ENCODE measurements at places on chromosomes 5 and 9.

DNA sequence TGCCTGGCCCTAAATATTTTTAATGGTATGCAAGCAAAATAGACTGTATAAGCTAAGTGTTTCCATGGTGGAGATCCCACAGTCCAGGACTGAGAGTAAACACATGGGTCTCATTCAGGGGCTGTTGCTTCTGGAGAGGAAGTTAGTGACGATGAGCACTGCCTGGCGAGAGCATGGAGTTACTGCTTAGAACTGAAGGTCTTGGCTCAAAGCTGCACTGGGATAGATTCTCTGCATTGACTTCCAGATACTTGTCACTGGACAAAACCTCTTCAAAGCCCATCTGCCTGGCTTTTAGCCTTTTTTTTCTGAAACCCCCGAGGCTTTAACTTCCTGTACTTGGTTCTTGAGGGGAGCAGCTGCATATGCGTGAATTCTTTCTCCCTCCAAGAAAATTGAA lies 39.2 kb downstream of the GPR107 start:
- DNase-seq, result no peak

GRCh38 chr5:120769312-120769872 lies 305.3 kb downstream of the PRR16 start:
- no peak for DNase-seq

GRCh38 chr5:14445576-14446290 lies 135.9 kb upstream of the OTULINL start:
- no peak for DNase-seq

DNA sequence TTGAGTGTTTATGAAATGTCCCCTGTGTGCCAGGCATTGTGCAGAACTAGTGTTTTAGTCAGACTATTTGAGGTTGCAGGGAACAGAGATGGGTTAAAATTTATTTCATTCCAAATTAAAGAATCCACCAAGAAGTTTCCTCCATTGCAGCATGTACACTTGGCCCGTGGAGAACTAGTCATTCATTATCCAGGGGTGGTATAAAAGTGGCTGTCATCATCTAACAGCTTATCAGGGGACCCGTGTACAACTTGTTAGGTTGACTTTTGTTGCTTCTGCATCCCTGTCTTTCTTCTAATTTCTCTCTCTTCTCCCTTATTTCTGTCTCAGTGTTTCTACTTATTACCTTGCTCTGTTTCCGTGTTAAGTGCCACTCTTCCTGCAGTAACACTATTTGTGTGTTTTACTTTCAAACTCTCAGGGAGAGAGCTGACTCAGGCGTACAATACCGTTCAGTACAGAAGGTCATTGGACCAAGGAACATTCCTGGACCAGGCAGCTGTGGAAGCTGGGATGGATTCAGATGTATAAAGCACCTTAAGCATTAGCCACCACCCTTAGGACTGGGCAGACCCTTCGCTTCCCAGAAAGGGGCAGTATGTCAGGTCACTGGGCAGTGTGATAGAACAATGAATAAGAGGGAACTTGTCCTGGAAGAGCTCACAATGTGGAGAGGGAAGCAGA lies 36.1 kb downstream of the MAP3K1 start:
- DNase-seq, result no peak

GRCh38 chr5:42557689-42558088 lies 134.4 kb downstream of the GHR start:
- no peak for DNase-seq

DNA sequence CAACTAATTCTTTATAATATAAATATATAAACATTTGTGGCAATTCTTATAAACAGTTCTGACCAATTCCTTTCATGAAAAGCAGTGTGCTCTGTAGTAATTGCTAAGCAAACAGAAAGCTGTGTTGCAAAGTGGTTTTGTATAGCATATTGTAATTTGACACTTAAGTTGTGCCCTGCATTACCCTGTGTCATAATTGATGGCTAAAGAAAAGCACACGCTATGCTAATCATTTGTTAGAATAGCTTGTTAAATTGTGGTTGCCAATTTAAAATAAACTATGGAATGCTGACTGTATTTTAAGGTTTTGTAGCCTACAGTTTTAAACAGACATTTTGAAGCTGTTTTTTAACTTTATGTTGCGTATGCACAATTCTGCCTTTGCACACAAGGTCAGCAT lies 140.0 kb downstream of the PBX3 start:
- DNase-seq, result no peak

DNA sequence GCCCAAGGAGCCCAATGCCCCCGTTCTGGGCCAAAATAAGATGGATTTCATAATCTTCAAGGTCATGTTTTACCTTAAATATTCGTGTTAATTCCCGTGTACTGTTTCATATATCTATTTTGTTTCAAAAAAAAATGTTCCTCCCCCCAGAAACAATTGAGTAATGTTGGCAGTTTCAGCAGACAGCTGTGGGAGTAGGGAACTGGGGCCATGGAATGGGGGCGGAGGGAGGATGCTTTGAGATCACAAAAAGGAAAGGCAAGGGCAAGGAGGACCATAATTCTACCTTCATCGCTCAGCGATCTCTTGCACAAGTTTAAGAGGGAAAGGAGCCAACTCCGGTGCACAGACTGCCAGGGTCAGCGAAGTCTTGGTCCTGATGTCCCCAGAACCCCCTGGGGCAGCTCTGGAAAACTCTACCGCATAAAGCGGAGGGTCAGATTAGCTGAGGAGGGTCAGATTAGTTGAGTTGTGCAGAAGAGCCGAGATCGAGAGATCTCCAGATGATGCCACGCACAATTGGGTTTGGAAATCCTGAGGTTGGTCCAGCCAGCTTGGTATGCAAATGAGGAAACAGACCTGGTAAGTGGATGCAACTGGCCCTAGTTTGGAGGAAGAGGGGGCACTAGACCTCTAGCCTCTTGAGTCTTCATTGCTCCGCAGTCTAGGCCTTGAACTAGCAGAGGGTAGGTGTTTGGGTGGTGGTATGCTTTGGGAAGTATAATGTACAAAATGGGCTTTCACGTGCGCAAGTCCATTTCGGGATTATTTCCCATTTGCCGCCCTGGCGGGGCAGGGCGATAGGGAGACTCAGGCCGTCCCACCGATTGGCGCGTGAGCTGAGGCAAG lies 24.0 kb downstream of the CDKN2A start:
- no peak for DNase-seq

DNA sequence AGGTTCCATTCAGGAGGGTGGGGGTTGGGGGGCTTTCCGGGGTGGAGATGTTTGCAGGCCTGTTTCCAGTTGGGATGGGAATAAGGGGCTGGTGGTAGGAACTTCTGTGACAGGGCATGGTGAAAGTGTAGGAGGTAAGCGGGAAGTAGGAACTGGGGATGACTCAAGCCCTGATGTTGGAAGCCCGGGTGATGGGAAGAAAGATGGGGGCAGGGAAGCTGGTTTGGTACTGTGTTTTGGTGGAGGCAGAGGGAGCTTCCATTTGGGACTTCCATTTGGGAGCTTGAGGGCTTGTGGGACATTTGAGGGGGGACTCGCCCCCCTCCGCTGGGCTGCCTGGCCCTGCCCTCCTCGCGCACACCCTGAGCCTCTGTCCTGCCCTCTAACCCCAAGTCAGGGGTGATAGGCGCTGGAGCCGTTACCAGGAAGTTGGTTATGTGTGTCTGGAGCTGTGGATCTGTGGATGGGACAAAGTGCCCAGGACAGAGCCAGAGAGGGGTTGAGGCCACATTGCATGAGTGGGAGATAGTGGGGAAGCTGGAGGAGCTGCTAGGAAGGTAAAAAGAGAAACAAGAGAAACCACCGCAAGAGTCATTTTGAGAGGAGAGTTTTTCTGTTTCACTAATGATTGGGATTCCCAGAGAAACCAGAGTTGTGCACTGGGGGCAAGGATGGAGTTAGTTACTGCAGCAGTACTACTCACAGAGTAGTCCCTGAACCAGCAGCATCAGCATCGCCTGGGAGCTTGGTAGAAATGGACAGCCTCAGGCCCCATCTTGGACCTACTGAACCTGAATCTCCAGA lies 6.6 kb downstream of the RGS14 start:
- DNase-seq, result peak; percentile 36

GRCh38 chr9:117927354-117927753 lies 223.2 kb downstream of the TLR4 start:
- no peak for DNase-seq

GRCh38 chr5:68315679-68316271 lies 100.2 kb downstream of the PIK3R1 start:
- DNase-seq, result peak; percentile 21

GRCh38 chr9:99051406-99051805 lies 53.5 kb upstream of the TGFBR1 start:
- no peak for DNase-seq

- no peak for DNase-seq
Observed at GRCh38 chr5:11268891-11269290, 507.9 kb upstream of the DAP start.

GRCh38 chr5:33539212-33539611 lies 98.4 kb downstream of the TARS1 start:
- DNase-seq, result no peak

GRCh38 chr5:17944046-17944445 lies 309.8 kb downstream of the TAF11L14 start:
- no peak for DNase-seq

DNA sequence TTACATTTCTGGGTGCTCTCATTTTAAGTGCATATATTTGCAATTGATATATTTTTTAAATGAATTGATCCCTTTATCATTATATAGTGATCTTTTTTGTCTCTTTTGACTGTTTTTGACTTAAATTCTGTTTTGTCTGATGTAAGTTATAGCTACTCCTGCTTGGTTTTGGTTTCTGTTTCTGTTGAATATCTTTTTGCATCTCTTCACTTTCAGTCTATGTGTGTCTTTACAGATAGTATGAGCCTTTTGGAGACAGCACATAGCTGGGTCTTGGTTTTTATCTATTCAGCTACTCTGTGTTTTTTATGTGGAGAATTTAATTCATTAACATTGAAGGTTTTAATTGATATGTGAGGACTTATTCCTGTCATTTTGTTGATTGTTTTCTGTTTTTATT lies 311.3 kb downstream of the SPATA31D1 start:
- DNase-seq, result no peak

GRCh38 chr5:68689010-68689409 lies 404.8 kb upstream of the SLC30A5 start:
- DNase-seq, result no peak

- DNase-seq, result no peak
Observed at GRCh38 chr9:99393993-99394392, 171.9 kb downstream of the SEC61B start.

DNA sequence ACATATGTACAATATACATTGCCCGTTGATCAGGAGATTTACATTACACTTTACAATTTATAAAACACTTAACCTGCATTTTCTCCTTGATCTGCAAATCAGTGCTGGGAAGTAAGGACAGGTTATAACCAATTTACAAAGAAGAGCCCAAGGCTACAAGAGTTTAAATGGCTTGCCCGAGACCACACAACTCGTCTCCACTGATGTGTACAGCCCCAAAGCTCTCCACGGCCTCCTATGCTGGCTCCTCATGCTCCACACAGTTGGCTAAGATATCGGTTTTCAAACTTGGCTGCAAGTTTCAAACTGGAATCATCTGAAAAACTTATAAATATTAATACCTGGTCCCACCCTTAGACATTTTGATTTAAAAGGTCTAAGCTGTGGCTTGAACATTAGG lies 10.3 kb downstream of the ACTL7B start:
- no peak for DNase-seq

GRCh38 chr9:113456235-113456634 lies 7.3 kb upstream of the RGS3 start:
- DNase-seq, result no peak

DNA sequence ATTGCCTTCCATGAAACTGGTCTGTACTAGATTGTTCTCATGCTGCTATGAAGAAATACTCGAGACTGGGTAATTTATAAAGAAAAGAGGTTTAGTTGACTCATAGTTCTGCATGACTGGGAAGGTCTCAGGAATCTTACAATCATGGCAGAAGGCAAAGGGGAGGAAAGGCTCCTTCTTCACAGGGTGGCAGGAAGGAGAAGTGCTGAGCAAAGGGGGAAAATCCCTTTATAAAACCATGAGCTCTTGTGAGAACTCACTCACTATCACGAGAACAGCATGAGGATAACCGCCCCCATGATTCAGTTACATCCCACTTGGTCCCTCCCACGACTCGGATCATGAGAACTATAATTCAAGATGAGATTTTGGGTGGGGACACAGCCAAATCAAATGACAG lies 163.2 kb downstream of the RFK start:
- DNase-seq, result no peak

GRCh38 chr5:141715346-141715905 lies 33.4 kb upstream of the ARAP3 start:
- no peak for DNase-seq

DNA sequence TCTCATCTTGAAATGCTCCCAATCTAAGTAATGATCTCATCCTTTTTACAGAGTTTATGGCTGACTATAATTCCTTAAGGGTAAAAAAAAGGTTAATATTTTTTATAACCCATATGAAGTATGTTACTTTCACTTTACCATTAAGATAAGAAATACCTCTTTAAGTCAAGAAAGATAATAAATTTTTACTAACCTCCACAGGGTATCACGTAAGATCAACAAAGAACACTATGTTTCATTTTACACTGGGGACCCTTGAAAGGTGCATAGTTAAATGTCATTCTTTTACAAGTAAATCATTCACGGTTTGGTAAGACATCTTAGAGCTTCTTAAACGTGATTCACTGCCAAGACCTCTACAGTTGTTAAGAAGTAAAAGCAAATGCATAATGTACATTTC lies 472.7 kb upstream of the CDH9 start:
- no peak for DNase-seq

DNA sequence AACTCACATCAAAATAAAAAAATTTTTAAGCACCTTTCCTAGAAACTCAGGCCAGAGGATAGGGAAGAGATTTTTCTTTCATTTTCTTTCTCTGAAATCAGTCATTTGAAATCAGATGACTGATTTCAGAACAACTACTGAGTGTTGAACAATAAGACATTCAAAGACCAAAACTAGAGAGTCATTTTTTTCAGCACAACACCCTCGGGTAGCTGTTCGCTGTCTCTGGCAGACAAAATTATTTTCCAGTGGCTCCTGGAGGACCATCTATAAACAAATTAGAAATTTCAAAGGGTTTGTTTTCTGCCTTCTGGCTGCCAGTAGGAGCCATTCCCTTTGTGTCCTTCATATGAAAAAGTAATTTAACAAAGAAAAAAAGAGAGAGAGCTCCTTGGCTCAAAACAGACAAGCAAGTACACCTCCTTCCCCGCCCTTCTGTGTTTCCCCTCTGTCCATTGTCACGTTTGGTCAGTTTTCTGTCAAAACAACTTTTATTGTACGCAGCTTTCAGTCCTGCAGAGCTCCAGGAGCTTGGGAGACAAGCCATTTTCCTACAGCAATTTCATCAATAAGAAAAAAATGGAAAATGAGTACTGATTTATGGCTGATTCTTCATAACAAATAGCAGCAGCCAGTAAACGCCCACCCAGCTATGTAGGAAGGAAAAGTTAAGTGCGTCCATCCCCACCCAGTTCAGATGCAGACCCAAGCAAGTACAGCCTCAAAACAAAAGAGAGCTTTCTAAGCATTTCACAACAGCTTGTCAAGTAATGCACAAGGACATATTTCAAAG lies 405.2 kb downstream of the ZNF608 start:
- DNase-seq, result no peak
